ENCODE measurements at places on chromosomes 3 and 15.

DNA sequence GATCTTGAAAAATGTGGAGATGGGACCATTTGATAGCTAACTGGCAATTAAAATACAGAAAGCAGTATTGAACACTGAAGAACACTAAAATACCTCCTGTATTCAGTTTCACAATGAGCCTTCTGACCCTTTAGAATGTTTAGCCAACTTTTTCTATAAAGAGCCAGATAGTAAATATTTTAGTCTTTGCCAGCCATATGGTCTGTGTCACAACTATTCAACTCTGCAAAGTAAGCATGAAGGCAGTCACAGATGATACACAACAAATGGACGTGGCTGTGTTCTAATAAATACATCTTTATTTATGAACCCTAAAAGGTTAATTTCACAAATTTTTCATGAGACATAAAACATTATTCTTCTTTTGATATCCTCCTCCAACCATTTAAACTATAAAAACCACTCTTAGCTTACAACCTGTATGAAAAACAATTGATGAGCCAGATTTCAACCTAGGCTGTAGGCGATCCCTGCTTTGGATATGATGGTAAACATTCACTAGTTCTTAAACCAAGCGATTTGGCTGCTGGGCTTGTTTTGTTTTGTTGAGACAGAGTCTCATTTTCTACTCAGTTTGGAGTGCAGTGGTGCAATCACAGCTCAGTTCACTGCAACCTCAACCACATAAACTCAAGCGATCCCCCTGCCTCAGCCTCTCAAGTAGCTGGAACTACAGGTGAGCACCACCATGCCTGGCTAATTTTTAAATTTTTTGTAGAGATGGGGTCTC lies 13.6 kb upstream of the CSPG5 start:
- no peak overlapping the region for H3K4me3 ChIP-seq
- peaks cover 37% of the 10 kb centered on the region for H3K36me3 ChIP-seq
- H3K27me3 ChIP-seq: no peaks in the 10 kb centered on the region
- no peak for DNase-seq

DNA sequence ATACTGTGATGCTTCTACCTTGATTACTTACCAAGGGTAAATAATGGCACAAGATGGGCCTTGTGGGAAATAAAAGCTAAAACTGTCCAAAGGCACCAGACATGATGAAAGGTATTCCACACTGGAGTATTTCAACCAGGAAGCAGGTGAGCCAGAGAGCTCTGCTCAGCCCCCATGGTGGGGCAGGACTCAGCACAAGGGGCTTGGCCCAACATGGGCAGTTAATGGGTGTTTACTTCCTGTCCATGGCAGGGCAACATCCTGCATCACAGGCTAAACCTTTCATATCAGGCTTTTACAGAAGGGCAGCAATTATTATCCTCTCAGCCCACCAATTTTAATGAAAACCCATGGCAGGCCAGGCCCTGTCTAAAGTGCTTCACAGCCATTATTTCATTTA lies 38.2 kb downstream of the MAGI1 start:
- no peak overlapping the region for H3K4me3 ChIP-seq
- H3K27ac ChIP-seq: peak overlapping the region; percentile 90
- H3K36me3 ChIP-seq: peaks cover 16% of the 10 kb centered on the region
- peaks cover 59% of the 10 kb centered on the region for H3K4me1 ChIP-seq

DNA sequence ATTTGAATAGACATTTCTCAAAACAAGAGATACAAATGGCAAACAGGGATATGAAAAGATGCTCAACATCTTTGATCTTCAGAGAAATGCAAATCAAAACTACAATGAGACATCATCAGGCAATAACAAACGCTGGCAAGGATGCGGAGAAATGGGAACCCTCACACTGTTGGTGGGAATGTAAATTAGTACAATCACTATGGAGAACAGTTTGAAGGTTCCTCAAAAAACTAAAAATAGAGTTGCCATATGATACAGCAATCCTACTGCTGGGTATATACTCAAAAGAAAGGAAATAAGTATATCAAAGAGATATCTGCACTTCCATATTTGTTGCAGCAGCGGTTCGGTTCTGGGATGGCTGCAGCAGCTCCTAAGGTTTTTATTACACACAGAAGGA lies 16.8 kb upstream of the LARS2 start:
- H3K36me3 ChIP-seq: no peaks in the 10 kb centered on the region
- peaks cover 1% of the 10 kb centered on the region for H3K4me1 ChIP-seq
- DNase-seq: no peak
- no peak overlapping the region for H3K27ac ChIP-seq
- no peaks in the 10 kb centered on the region for H3K27me3 ChIP-seq
- H3K4me3 ChIP-seq: no peak overlapping the region

DNA sequence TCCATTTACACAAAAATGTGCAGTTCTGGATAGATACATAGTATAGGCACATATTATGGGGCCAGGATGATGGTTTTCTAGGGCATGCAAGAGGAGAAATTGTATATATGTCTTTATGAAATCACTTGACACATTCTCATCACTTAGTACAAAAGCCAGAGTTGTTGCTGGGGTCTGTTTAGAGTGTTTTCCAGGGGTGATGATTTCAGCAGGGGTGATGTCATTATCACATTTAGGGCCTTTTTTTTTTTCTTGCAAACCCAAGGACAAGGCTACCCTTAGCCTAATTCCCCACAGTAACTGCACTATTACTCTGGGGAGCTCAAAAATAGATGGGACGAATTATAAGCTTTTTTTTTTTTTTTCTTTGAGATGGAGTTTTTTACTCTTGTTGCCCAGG lies 3.6 kb downstream of the ZNF589 start:
- no peak for DNase-seq
- no peaks in the 10 kb centered on the region for H3K27me3 ChIP-seq
- no peak overlapping the region for H3K4me3 ChIP-seq

DNA sequence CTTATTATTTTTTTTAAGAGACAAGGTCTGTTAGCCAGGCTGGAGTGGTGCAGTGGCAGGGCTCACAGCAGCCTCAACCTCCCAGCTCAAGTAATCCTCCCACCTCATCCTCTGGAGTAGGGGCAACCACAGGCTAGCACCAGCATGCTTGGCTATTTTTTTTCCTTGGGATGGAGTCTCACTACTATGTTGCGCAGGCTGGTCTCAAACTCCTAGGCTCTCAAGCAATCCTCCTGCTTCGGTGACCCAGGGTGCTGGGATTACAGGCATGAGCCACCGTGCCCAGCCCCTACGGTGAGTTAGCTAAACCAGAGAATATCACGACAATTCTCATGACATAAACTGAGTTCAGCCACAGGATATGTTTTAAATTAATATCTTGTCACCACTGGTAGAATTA lies 2.0 kb downstream of the DCUN1D1 start:
- no peak for DNase-seq
- H3K4me1 ChIP-seq: peaks cover 17% of the 10 kb centered on the region
- peaks cover 1% of the 10 kb centered on the region for H3K36me3 ChIP-seq
- H3K4me3 ChIP-seq: peak overlapping the region; percentile 96

GRCh38 chr3:151877269-151877668 lies 3.8 kb downstream of the SUCNR1 start:
- no peaks in the 10 kb centered on the region for H3K27me3 ChIP-seq
- peaks cover 5% of the 10 kb centered on the region for H3K4me1 ChIP-seq
- H3K4me3 ChIP-seq: no peak overlapping the region
- H3K36me3 ChIP-seq: no peaks in the 10 kb centered on the region

GRCh38 chr3:15380980-15381890 lies 46.1 kb downstream of the METTL6 start:
- H3K27me3 ChIP-seq: no peaks in the 10 kb centered on the region
- H3K4me3 ChIP-seq: no peak overlapping the region
- no peaks in the 10 kb centered on the region for H3K36me3 ChIP-seq

- no peaks in the 10 kb centered on the region for H3K36me3 ChIP-seq
- no peak for DNase-seq
- no peak overlapping the region for H3K27ac ChIP-seq
- peaks cover 11% of the 10 kb centered on the region for H3K27me3 ChIP-seq
- H3K4me1 ChIP-seq: peaks cover 4% of the 10 kb centered on the region
Observed at GRCh38 chr15:27855137-27855536, 244.0 kb downstream of the OCA2 start.

DNA sequence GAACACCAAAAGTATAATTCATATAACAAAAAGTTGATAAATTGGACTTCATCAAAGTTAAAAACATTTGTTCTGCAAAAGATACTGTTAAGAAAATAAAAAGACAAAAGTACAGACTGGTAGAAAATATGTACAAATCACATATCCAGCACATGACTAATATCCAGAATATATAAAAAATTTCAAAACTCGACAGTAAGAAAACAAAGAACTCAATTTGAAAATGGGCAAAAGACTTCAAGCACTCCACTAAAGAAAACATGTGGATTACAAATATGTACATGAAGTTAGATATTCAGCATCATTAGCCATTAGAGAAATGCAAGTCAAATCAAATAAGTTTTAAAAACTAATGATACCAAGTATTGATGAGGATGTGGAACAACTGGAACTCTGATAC lies 6.7 kb downstream of the GK5 start:
- H3K4me1 ChIP-seq: peaks cover 2% of the 10 kb centered on the region
- DNase-seq: no peak
- no peaks in the 10 kb centered on the region for H3K27me3 ChIP-seq
- H3K36me3 ChIP-seq: peaks cover 1% of the 10 kb centered on the region
- H3K4me3 ChIP-seq: no peak overlapping the region
- H3K27ac ChIP-seq: no peak overlapping the region

Data from progenitor cell of endocrine pancreas (in vitro differentiated cells).